ENCODE measurements at places on chromosomes 5 and 9.

- no peak for DNase-seq
These were observed 253.5 kb upstream of the NREP start for GRCh38 chr5:112010475-112010874.

- DNase-seq = peak; percentile 45
These were observed 113.8 kb downstream of the TMC1 start for GRCh38 chr9:72635197-72635596.

DNA sequence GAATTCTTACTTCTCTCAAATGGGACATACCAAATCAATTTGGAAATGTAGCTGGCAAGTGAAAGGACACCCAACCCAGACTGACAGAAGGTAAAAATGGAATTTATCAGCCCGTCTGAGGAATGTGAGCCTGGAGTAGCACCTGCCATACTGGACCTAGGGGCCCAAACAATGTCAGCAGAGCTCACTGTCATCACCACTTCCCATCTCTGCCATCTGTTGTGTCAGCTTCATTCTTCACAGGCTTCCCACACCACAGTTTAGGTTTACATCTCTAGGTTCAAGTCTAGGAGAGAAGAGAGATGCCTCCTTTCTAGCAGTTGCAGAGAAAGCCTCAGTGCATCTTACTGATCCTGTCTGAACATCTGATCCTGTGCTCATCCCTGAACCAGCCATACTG lies 222.4 kb downstream of the DOCK8 start:
- no peak for DNase-seq

DNA sequence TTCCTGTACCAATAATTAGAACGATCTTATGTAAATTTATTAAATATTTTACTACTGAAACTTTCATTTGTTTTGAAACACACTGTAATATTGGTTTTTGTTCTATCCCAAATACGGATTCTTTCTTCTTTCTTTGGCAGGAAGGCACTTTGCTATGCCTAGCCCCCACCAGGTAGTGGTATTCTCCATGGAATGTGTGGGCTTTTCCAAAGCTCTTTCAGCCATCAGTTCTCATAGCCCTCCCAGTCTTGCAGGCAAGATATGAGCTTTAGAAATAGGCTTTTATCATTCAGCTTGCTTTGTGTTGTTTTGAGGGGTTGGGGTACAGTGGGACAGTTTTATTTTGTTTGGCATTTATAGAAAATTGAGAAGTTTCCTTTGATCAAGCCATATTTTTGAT lies 107.5 kb downstream of the DMXL1 start:
- DNase-seq = no peak

- no peak for DNase-seq
These were observed 638.1 kb downstream of the EFNA5 start for GRCh38 chr5:107032629-107033028.

GRCh38 chr5:155546075-155546474 lies 532.5 kb downstream of the KIF4B start:
- no peak for DNase-seq

- DNase-seq = no peak
These were observed 132.1 kb upstream of the MAP3K1 start for GRCh38 chr5:56683281-56683680.

DNA sequence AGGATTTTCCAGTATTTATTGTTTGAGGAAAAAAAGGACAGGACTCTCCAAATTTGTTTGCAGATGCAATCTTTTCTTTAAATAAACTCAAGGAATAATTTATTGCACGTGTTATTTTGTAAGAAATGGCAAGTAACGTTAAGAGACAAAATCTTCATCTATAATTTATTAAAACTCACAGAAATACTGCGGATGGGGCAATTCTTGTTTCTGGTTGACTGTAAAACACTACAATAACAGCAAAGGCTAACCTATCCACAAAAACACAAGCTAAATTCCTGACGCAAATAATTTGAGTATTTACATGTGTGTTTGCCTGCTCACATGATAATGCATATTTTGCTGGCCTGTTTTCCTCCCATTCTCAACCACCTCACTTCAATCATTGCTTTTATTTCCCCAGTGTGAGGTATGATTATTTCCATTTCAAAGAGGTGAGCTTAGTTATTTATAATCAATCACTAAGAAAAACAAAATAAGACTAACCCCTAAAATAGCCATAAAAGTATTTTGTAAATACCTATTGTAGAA lies 619.4 kb downstream of the PDE4D start:
- no peak for DNase-seq
